ENCODE measurements at places on chromosomes 3 and 15.
A peak's percentile ranks its signal among the peaks of the same experiment; 100 is the strongest.

GRCh38 chr3:52847241-52847640 lies 12.4 kb upstream of the MUSTN1 start:
- no peak for DNase-seq

- DNase-seq: no peak
Measured at GRCh38 chr3:86984271-86984670, 6.7 kb downstream of the VGLL3 start.

DNA sequence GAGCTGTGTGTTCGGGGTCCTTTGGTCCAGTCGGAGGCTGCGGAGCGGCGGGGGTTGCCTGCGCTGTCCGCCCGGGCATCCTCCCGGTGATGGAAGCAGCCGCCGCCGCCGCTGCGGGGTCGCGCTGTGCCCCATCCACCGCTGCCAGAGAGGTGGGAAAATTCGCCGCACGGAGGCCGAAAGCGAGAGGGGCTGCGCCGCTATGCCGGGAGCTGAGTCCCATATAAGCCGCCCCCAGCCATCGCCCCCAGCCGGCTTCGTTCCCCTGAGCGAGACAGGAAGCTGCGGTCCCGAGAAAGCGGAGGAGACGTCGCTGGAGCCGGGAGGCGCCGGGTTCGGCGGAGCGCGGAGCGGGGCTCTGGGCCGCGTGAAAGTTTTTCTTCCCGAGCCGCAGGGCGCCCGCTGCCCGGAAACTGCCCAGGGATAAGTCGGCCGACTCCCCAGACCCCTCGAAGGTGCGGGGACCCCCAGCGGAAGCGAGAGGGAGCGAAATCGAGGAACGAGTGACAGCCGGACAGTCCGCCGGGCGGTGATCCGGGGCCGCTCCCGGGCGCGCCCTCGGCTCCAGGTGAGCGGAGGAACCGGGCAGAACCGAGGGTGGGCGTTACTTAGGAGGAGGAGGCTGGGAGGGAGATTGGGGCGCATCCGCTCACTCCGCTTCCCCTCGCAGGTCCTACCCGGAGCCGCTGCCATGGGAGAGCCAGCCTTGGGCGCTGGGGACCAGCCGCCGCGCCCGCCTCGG lies 574 bp downstream of the CHST2 start:
- no peak for DNase-seq

DNA sequence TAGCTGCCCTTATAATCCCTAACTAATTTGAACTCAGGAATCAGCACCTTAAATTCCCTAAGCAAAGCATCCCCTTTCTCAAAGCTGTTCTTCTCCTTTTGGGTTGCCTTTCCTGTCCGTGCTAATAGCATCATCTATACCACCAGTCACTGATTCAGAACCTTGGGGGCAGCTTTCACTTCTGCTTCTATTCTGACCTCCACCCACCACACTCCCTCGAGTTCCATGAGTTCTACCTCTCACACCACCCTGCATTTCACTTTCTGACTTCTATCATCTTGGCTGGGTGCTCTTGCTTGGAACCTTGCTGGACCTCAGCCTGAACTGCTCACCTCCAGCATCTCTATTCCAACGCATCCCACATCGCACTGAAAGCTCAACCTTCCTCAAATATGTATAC lies 55.4 kb upstream of the KCNMB2 start:
- DNase-seq: no peak

- DNase-seq: no peak
Measured at GRCh38 chr3:139994891-139995290, 59.9 kb downstream of the CLSTN2 start.

DNA sequence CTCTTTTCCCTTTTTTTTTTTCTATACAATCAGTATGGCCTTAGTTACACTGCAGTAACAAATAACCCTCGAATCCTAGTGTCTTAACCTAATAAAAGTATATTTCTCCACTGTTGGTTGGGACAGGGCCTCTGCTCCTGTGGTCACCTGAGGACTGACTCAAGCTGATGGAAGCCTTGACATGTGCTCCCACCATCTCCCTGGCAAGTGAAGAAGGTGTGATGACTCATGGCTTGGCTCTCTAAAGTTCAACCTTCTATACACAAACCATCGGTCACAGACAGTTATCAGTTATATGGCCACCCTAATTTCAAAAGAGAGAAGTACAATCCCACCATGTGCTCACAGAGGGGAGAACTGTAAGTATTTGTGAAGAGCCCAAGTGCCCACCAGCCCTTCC lies 65.8 kb upstream of the CACNA2D3 start:
- DNase-seq: no peak

DNA sequence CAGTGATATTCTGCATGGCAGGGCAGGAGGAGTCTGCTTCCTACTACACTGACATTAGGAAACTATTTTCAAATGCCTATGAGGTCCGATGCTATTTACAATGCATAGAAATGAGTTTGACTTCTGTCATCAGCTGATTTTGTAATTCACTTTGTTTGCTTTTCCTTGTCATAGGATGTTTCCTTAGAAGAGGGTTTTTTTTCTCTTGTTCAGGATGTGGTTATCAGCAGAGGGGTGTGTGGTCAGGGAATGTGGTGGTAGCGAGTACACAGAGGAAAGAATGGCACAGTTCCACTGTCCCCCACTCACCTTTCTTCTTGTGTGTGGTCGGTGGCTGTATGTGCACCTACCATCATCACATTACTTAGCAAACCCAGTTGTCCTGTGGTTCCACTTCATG lies 231.5 kb downstream of the LRTM1 start:
- no peak for DNase-seq

DNA sequence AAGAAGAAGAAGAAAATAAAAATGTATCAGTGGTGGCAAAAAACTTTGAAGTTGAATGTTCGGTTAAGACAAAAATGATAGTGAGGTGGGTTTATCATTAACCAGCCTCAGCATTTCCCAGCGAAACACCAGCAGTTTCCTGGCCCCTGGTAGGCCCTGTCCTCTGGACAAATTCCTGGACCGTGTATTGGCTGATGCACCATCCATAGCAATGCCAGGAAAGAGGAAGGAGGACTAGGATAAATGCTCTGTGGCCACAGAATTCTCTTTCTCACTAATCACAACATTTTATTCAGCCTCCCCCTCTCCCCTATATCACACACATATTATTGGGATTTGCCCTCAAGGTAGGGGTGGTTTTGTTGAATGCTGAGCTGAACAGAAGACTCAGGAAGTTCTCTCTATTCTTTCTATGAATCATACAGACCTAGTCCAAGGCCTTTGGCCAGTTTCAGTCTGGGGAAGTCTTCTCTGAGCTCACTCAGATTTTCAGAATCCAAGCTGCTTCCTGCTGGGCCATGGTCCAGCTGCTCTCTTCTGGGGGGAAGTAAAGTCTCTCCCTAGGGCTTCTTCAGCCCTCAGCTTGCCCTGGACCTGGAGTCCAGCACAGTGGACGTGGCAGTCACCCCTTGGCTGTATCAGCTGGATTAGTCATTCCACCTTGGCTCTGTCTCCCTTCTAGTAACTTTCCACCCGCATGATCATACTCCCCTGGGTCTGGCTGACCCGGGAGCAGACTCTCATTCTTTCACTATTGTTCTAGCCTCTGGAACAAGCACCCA lies 27.6 kb downstream of the SLC28A1 start:
- peak; percentile 85 for DNase-seq

GRCh38 chr3:129614927-129615363 lies 8.5 kb upstream of the PLXND1 start:
- DNase-seq: no peak

GRCh38 chr3:43094851-43095250 lies 11.0 kb downstream of the POMGNT2 start:
- no peak for DNase-seq

DNA sequence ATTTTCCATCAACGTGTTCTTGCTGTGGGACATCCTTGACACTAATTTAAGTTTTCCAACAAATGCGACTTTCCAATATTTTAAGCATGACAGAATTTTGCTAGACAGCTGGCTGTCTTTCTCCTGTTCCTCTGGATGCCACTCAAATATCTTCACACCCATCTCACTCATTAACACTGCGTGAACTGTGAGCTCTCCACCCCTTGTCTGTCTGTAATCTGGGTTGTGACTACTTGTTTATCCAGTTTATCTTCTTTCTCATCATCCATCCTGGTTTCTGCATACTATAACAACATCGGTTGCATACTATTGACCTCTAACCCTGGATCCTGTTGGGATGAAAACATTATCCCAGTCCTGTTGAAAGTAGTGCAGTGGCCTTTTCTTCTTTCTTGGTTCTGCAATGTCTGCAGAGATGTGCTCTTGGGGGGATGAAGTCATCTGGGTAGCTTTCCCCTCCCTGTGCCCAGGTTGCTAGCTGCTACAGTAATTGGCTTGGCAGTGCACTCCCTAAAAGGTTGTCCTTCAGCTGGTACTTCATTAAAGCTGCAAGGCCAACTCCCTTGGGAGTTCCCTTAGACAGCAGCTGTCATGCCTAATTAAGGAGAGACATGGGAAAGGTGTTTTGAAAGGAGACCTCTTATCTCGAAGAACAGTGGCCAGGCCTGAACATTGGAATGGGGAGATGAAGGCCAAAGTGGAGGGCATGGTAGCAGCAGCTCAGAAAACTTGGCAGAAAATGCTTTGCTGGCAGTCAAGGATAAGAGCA lies 24.7 kb downstream of the KAT2B start:
- DNase-seq: no peak

DNA sequence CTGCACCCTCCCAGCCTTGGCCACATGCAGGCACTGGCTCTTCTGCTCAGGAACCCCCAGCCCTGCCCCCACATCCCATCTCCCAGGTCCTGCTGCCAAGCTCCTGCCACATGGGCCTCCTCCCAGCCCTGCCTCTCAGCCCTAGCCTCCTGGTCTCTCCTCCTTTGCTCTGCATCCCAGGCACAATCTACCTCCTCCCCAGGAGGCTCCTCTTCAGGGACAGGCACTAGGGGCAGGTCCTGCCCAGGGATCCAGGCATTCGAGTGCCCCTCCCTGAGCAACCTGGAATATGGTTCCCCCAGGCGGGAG lies 12.4 kb downstream of the DNAJB8 start:
- DNase-seq: no peak

DNA sequence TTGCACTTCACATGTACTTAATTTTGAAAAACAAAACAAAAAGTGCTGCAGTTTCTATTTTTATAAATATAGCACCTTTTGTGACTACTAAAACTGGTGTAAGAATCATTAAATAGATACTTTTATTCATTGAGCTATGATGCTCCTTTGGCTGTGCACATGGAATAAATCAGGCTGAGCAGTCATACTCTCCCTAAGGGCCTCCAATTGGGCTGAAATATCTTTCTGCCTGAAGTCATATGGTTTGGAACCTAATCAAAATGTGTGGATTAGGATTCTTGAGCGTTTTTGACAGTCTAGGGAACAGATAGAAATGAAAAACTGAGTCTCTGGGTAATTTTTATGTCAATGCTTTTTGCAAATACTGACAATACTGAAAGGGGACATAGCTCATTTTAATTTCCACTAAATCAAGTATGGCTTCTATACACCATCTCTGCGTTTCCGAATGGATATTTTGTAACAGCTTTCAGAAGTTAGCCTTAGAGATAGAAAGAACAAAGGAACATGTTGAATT lies 392.2 kb upstream of the ROBO1 start:
- no peak for DNase-seq

DNA sequence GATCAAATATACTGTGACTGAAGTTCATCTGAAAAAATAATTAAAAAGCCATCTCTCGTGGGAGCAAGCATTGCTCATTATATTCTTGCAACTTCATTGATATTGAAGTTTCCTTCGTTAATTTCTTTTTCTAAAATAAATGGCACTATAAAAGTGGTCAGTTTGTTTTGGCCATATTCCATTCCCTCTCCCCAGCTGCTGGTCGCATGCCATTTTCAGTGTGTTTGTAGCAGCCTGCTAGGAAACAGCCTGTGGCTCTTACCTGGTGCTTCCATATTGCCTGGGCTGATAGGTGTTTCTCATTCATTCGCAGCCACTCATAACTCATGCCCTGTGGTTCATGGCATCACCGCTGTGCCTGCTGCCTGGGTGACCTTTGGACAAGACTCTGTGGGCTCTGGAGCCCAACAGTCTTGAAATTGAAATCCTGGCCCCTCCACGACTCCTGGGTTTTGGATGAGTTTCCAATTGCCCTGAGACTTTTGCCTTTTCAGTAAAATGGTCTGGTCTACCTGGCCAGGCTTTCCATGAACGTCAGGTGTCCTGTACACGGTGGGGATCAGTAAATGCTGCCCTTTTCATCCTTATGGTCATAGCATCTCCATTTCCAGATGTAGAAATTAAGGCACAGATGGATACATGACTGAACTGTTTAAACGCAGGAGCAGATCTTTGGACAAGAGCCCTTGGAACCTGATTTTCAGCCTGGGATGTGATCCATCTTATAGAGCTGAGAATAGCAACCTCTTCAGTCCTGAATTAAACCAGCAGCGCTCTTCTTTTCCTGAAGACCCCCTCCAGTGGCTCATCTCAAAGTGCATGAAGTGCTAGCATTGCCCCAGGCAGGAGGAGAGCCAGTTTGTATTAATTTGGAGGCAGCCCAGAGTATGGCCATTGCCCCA lies 69.4 kb downstream of the SLCO3A1 start:
- DNase-seq: no peak

- no peak for DNase-seq
Measured at GRCh38 chr3:171165983-171166382, 139.5 kb upstream of the SLC2A2 start.

DNA sequence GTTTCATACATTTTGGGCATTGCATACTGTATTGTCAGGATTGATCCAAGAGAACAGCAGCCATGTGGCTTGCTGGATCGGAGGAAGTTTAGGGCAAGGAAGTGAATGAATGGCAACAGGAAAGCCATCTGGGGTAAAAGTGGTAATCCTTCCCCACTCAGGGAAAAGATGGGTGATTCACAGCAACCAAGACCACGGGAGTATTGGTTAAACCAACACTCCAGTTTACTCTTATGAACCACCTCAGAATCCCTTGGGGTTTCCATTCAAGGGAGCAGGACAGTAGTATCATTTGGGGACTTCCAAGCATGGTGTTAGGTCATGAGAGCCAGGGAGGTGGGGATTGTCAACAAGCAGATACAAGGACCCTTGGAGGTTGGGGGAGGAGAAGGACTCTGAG lies 25.2 kb upstream of the ZBTB38 start:
- DNase-seq: no peak

- DNase-seq: no peak
Measured at GRCh38 chr3:171833789-171834460, 9.2 kb upstream of the TMEM212 start.

DNA sequence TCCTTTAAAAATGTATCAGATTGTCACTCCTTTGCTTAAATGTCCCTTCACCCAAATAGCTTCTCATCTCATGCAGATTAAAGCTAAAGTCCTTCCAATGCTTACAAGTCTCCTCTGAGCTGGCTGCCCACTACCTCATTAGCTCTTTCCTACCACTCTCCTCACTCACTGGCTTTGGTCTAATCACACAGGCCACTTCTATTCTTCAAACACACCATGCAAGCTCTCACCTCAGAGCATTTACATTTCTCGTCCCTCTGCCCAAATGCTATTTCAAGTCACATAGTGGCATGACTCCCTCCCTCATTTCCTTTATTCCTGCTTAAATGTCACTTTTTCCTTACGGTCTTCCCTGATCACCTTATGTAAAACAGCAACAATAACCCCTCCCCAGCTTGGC lies 110.6 kb upstream of the CMC1 start:
- no peak for DNase-seq

- no peak for DNase-seq
Measured at GRCh38 chr3:62203152-62203551, 170.2 kb downstream of the FEZF2 start.

GRCh38 chr15:70583006-70583405 lies 180.4 kb downstream of the UACA start:
- DNase-seq: no peak
